ENCODE measurements at places on chromosomes 3 and 15.

GRCh38 chr3:23713641-23714040 lies 92.1 kb upstream of the UBE2E1 start:
- DNase-seq = no peak

DNA sequence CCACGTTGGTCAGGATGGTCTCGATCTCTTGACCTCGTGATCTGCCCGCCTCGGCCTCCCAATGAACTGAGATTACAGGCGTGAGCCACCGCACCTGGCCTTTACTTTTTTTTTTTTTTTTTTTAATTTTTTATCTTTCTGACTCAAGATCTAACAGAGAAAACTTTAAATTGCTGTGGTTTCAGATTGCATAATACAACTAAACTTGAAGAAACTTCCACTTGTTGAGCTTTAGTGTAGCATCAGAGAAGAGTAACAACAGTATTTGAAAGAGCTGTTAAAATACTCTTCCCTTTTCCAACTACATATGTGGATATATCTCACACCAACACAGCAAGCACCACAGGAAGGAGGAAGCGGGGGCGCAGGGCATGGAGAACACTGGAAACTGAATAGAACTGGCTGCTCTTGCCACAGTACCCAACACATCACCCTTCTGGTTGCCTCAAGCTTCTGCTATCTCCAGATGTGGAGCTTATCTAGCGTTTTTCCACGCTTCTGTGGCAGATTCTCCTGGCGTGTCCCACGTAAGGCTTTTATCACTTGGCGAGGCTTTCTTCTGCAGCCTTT lies 45.4 kb downstream of the MAP6D1 start:
- no peak for DNase-seq

GRCh38 chr3:120089089-120089488 lies 5.2 kb downstream of the GSK3B start:
- DNase-seq = no peak

DNA sequence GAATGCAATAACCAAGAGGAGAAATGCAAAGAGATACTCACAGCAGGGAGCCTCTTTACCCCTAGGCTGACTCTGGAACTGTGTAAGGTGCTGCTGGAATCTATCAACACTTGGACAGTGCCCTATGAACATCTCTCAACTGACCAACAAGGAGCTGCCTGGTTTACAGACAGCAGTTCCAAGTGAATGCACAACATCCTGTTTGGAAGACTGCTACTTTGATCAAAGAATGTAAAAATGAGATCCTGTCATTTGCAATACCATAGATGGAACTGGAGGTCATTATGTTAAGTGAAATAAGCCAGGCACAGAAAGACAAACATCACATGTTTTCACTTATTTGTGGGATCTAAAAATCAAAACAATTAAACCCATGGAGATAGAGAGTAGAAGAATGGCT lies 136.3 kb downstream of the IMPG2 start:
- no peak for DNase-seq

- no peak for DNase-seq
These were observed 133.1 kb upstream of the IGSF10 start for GRCh38 chr3:151593928-151594327.

- DNase-seq = no peak
These were observed 2.6 kb upstream of the CDV3 start for GRCh38 chr3:133570937-133571320.

- no peak for DNase-seq
These were observed 115.4 kb upstream of the ROPN1 start for GRCh38 chr3:124107104-124107890.

DNA sequence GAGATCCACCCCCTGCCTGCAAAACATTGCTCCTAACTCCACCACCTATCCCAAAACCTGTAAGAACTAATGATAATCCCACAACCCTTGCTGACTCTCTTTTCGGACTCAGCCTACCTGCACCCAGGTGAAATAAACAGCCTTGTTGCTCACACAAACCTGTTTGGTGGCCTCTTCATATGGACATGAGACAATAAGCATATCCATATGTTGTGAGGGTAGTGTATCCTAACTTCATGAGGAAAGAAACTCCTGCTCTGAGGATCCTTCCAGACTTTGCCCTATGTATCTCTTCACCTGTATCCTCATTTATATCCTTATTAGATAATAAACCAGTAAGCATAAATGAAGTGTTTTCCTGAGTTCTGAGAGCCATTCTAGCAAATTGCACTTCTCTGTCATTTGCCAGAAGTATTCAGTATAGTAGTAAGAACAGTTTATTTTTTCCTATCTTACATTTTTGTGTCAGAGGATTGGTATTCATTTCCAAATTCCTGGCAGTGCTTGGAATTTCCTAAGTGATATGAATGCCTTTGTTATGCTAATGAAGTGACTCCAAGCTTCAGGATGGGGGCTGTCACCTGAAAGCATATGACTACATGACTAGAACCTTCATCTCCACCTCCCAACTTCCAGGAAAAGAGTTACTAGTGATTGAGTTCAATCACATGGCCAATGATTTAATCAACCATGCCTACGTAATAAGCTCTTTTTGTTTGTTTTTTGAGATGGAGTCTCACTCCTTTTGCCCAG lies 30.2 kb downstream of the TTBK2 start:
- no peak for DNase-seq

GRCh38 chr3:65439641-65440284 lies 599.0 kb downstream of the MAGI1 start:
- DNase-seq = no peak

DNA sequence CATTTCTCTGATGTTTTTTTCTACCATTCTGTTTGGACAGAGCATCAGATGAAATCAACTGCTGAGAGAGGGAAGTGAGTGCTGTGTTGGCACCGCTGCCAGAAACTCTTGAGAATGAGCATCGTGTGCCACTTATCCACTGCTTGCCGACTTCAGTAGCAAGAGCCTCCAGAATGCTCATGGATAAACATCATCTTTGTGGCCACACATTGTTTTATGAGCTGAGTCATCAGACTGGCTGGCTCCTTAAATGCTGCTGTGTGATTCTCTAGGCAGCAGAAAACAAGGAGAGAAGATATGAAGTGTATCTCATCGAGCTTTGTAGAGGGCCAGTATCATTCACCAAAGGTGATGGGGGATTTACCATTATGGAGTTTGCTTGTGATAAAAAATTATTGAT lies 3.4 kb upstream of the DOCK3 start:
- no peak for DNase-seq

- no peak for DNase-seq
These were observed 576.7 kb downstream of the CADM2 start for GRCh38 chr3:85535517-85535916.

DNA sequence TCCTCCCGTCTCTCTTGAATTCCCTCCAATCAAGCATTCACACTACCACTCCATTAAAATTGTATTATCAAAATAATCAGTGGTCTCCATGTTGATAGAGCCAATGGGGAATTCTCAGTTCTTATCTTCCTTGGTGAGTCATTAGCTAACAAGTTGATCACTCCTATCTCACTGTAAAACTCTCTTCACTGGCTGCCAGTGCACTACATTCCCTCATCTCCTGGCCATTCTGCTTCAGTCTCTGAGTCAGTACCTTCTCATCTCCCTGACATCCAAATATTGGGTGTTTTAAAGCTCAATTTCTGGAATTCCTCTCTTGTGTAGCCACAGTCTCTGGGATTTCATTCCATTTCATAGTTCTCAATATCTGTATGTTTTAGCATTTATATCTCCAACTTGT lies 175.2 kb downstream of the ALDH1A2 start:
- DNase-seq = no peak

GRCh38 chr3:47339951-47340350 lies 40.9 kb upstream of the PTPN23 start:
- no peak for DNase-seq

- DNase-seq = no peak
These were observed 49.5 kb downstream of the HEG1 start for GRCh38 chr3:125006291-125006731.

DNA sequence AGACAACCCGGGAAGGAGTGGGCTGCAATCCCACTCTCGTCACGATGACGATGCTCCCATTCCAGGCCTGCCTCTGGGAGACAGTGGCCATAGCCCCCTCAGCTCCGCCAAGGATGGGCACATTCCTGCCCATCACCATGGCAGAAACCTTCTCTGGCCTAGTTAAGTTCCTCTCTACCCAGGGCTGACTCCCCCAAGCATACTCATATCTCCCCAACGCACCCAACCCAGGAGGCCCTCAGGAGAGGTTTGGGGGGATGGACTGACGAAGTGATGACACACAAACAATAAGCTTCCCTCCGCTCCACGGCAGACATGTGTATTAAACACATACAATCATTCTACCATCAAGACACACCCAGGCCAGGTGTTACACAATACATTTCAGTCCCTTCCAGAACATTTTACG lies 60.1 kb downstream of the VGLL4 start:
- DNase-seq = no peak

DNA sequence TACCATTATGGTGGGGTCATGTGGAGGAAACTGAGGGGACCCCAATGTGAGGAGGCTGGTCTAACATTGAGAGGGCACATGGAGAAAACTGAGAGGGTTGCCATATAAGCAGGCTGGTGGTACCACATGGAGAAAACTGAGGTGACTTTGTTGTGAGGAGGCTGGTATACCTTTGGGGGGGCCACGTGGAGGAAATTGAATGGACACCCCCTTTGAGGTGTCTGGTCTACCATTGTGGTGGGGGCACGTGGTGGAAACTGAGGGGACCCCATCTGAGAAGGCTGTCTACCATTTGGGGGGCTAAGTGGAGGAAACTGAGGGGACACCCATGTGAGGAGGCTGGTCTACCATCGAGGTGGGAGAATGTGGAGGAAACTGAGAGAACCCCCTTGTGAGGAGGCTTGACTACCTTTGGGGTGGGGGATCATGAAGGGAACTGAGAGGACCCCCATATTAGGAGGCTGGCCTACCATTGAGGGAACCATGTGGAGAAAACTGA lies 163.8 kb downstream of the FBLN2 start:
- no peak for DNase-seq

- DNase-seq = no peak
These were observed 2.4 kb upstream of the PIK3R4 start for GRCh38 chr3:130748981-130749380.

GRCh38 chr15:100899601-100900000 lies 19.6 kb upstream of the LRRK1 start:
- DNase-seq = no peak

- no peak for DNase-seq
These were observed 44.7 kb downstream of the ATP11B start for GRCh38 chr3:182837855-182838454.

DNA sequence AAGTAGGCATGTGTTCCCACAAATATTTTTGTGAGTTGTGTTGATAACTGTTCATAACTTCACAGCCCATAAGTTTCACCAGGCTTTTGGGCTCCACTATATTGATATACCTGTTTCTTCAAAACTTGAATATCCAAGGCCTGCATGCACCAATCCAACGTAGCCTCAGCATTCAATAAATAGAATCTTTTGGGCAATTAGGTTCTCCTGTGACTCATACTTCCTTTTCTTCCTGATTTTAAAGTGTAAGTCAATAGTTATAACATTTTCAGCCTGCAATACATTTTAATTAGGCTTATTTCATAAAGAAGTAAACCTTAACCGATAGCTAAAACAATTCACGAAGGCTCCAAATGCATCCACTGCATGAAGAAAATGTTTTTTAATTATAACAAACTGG lies 97.8 kb upstream of the SPRED1 start:
- DNase-seq = no peak

- DNase-seq = no peak
These were observed 493.9 kb upstream of the ZNF385D start for GRCh38 chr3:22244761-22245521.

DNA sequence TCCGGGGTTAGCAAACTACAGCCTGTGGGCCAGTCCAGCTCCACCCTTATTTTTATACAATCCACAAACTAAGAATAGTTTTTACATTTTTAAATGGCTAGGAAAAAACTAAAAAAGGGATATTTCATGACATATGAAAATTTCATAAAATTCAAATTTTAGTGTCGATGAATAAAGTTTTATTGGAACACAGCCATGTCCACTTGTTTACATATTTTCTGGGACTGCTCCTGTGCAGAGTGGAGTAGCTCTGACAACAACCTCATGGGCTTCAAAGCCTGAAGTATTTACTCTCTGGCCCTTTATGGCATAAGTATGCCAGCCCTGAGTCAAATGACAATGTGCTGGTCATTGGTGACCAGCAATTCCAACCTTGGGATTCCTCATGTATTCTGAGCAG lies 17.2 kb downstream of the EFCC1 start:
- DNase-seq = no peak

DNA sequence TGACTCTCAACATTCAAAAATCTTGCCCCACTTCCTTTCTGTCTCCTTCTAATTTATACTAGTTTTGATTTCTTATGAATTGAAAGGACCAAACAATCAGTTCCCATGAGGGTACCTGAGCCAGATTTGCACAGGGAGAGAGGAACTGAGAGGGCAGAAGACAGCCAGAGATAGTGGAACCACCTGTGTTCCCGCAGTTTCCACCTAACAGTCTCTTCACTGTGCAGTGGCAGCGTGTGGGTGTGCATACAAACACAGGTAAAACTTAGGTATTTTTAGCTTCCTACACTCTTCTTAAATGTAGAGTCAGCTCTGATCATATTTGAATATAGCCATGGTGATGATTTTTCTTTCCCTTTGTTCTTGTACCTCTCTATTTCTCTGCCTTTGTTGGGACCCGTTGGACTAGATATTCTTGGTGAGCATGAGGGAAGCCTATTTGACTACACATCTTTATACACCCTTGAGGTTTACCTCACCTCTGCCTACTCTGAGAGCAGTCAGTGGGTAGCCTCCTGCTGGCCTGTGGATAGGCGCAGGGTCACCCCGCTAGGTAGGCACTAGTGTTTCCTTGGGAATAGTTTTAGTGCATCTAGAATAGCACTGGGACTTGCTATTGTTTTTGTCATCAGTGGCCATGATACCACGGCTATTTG lies 58.8 kb downstream of the MAP3K13 start:
- no peak for DNase-seq

- DNase-seq = no peak
These were observed 17.1 kb downstream of the STX19 start for GRCh38 chr3:94011233-94011711.

GRCh38 chr3:139421040-139421439 lies 31.6 kb upstream of the COPB2 start:
- DNase-seq = no peak

- no peak for DNase-seq
These were observed at the start of gene PLXNB1 for GRCh38 chr3:48429960-48430707. PLXNB1 (minus strand) TSS chr3:48430086; CDS start chr3:48424611, 5,475 bp downstream.

GRCh38 chr3:78728406-78729145 lies 1039.2 kb downstream of the ROBO1 start:
- no peak for DNase-seq

- DNase-seq = no peak
These were observed 5.0 kb upstream of the IL17RC start for GRCh38 chr3:9911863-9912262.

GRCh38 chr15:25787855-25788520 lies 75.1 kb downstream of the ATP10A start:
- DNase-seq = no peak

- no peak for DNase-seq
These were observed 80.1 kb downstream of the SETD2 start for GRCh38 chr3:47083786-47084185.

All from stimulated activated CD4-positive, alpha-beta T cell treated with anti-CD3 and anti-CD28 coated beads, Interleukin-15, amount 100 ng/mL, for 48 hours (primary cell).